ENCODE measurements at places on chromosomes 1 and 21.

GRCh38 chr1:116763116-116763786 lies 9.0 kb downstream of the CD2 start:
- no peak for DNase-seq

DNA sequence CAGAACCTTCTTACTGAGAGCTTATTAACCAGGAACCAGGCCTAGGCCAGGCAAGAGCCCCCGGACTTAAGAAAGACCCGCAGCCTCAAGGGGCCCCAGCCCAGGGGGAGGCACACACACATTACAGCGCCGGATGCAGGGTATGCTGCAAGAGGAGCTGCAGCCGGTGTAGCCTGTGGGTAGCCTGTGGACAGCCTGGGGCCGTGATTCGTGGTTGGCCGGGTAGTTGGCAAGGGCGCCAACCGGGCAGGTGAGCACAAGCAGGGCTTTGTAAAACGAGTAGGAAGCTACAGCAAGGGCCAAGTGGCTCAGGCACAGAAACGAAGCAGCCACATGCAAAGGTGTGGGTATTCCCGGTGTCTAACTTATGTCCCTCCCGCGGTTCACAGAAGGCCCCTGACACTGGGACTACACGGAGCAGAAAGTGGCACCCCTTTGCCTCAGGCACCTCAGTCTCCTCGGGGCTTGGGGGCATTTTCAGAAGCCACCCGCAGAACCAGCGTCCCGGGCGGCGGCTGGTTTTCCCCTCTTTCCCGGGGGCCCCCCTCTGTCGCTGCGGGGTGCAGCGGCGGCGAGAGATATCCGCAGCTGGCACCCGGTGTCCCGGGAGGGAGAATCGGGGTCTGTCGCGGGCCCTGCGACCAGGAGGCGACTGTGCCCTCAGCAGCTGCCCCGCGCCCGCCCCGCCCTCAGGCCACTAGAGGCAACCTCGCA lies 40.8 kb downstream of the KIAA1614 start:
- DNase-seq, result peak; percentile 20

- no peak for DNase-seq
These were observed 66.8 kb downstream of the TBCE start for GRCh38 chr1:235434001-235434400.

- no peak for DNase-seq
These were observed 2.9 kb upstream of the UBXN10 start for GRCh38 chr1:20183035-20183434.

DNA sequence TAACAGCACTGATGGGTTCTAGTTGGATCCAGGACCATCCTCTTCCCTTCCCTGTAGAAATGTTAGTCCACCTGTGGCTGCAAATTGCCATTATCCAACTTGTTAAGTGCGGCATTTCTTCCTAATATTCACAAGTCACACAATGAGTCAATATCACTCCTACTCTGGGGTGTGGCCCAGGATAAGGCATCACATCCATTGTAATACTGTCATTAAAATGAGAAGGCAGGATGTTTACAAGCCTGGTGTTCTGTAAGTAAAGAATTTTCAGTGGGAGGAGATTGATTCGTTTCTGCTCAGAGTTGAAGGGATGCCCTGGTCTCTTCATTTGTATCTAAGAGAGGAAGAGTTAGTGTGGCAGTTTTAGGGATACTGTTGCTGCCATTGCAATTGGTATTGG lies 18.1 kb upstream of the ARHGAP29 start:
- no peak for DNase-seq

- no peak for DNase-seq
These were observed 36.3 kb upstream of the CASZ1 start for GRCh38 chr1:10832703-10833102.

- no peak for DNase-seq
These were observed 579 bp upstream of the SLC19A1 start for GRCh38 chr21:45542667-45543370.

GRCh38 chr1:61386770-61387169 lies 304.4 kb downstream of the NFIA start:
- no peak for DNase-seq

GRCh38 chr1:239125027-239125426 lies 261.3 kb upstream of the CHRM3 start:
- DNase-seq, result no peak

DNA sequence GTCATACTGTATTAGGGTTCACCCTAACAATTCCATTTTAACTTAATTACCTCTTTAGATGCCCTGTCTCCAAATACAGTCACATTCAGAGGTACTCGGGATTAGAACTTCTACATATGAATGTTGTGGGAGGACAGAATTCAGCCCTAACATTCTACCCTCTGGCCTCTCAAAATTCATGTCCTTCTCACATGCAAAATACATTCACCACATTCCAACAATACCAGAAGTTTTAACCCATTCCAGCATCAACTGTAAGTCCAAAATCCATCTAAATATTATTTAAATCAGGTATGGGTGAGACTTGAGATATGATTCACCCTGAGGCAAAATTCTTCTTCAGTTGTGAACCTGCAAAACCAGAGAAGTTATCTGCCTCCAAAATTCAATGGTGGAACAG lies 14.5 kb downstream of the LY9 start:
- DNase-seq, result no peak

DNA sequence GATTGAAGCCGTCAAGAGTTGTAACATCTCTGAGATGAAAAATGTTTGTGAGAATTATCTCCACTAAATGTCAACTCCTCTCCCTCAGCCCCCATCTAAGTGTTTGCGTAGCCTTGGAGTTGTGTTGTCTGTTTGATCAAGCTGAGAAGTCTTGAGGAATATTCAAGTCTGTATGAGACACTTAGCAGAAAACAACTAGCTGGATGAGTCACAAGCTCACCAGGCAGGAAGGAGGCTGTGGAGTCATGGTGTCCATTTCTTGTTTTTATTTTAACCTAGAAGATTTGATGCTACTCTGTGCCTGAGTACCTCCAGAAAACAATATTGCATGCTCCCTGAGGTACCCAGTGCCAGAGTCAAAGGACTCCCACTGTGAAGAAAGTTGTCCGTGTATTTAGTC lies 211.6 kb upstream of the PLXNA2 start:
- no peak for DNase-seq

- no peak for DNase-seq
These were observed 630 bp downstream of the HPCA start for GRCh38 chr1:32886828-32887414.

- no peak for DNase-seq
These were observed at the start of gene IL22RA1 for GRCh38 chr1:24142546-24143534. Gene IL22RA1, minus strand, starts transcription at chr1:24143140. Its CDS starts 58 bp downstream, at chr1:24143082.

- DNase-seq, result no peak
These were observed 131.2 kb upstream of the SPATA6 start for GRCh38 chr1:48603222-48603621.

- DNase-seq, result no peak
These were observed 18.0 kb downstream of the COLGALT2 start for GRCh38 chr1:184019506-184019905.

- DNase-seq, result no peak
These were observed 203.2 kb upstream of the USP24 start for GRCh38 chr1:55418208-55419000.

GRCh38 chr21:35982717-35983116 lies 77.6 kb downstream of the SETD4 start:
- DNase-seq, result no peak

DNA sequence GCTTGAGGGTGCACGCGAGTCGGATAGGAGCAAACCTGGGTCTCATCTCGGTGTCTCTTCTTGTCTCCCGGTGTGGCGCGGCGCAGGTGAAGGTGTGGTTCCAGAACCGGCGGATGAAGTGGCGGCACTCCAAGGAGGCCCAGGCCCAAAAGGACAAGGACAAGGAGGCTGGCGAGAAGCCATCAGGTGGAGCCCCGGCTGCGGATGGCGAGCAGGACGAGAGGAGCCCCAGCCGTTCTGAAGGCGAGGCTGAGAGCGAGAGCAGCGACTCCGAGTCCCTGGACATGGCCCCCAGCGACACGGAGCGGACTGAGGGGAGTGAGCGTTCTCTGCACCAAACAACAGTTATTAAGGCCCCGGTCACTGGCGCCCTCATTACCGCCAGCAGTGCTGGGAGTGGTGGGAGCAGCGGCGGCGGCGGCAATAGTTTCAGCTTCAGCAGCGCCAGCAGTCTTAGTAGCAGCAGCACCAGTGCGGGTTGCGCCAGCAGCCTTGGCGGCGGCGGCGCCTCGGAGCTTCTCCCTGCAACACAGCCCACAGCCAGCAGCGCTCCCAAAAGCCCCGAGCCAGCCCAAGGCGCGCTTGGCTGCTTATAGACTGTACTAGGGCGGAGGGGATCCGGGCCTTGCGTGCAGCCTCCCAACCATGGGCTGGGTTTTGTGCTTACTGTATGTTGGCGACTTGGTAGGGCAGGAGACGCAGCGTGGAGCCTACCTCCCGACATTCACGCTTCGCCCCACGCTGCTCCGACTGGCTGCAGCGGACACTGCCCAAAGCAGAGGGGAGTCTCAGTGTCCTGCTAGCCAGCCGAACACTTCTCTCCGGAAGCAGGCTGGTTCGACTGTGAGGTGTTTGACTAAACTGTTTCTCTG lies 5.1 kb downstream of the HLX start:
- no peak for DNase-seq

DNA sequence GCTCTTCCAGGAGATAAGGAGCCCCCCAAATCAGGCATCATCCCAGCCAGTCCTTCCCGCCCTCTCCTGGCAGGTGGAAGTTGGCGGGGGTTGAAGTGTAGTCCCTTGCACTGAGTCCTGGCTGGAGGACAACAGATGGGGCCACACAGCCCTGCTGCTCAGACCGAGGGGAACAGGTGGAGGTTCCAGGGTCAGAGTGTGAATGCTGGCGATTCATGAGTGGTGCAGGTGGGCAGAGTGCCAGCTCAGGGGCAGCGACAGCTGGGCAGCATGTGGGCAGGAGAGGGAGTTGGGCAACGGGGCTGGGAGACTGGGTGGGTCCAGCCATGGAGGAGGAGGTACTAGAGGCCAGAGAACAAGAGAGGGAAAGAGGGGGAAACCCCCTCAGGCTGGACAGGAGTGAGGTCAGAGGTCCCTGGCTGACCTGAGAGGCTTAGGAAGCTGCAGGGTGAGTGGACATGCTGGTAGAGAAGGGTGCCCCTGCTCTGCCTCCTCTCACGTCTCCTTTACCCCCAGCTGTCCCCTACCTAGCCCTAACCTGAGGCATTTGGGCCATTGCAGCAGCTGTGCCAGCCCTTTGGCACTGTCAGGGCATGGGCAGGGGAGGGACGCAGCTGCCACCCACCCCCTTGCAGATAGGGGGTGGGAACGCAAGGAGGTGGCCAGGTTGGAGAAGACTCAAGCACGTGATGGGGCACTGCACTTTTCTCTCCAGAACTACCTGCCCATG lies 11.3 kb upstream of the ADORA1 start:
- no peak for DNase-seq

DNA sequence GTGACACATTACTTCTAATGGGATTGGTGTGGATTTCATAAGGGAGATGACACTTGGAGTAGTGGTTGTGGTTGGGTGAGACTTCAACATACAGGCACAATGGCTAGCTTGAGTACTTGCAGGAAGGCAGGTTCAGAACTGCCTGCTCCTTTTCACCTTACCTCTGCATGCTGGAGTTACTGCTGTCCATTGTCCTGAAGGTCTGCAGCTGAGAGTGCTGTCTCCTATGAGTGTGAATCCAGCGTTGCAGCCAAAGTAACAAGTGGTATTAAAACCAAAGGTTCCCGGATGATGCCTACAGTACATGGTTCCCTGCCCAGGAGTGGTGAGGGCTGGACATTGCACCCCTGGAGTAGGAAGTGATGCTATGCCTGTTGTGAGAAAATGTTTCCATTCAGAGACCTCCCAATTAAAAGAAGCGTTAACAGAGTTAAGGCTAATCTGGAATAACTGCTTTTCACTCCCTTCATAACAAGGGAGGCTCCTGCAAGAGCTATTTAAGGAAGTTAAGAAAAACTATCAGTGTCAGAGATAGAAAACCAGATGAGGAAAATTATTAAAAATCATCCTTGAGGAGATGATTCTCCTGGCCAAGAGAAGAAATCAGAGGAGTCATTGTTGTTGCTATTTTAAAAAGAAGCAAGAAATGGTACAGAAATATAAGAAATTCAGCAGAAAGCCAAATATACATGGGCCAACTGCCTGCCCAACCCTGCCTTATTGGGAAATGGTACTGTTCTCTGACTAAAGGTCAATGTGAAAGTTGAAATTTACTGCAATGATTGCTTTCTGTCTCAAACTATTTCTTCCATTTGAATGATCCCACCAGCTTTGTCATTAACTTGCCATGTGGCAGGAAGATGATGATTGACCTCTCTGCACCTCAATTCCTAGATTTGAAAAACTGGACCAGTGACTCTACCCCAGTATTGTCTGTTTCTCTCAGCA lies 9.8 kb upstream of the F5 start:
- no peak for DNase-seq

GRCh38 chr21:38951095-38951730 lies 145.5 kb downstream of the ETS2 start:
- DNase-seq, result no peak

DNA sequence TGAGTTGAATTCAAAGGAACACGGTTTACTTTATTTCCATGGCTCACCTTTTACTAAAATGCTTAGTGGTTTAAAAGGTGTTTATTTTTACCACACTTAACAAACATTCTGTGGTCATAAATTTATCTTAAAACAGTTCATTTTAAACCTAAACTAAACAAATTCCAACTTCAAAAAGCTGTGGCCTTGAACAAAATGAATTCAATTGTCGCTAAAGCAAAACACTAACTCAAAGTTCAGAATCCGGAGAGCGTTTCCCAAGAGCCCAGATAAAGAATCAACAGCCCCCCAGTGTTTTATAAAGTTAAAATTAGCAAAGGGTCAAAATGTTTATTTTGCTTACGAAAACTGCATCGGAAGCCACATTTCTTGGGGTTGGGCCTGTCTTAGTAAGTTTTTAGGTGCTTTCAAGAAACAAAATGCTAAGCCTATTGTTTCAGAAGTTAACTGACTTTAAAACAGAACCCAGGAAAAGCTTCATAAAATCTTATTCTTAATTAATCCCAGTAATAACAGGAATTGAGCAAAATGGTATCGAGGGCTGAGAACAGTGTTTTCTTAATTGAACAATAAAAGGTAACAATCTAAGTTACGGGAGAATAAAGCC lies 1.3 kb downstream of the PUM1 start:
- DNase-seq, result no peak

- peak; percentile 61 for DNase-seq
These were observed 90.5 kb downstream of the PIK3R3 start for GRCh38 chr1:46041974-46042373.

- no peak for DNase-seq
These were observed 13.4 kb downstream of the ITSN1 start for GRCh38 chr21:33655588-33656221.

Measured in NCI-H2171 (cell line).